ENCODE measurements at places on chromosomes 1 and 21. TPM values are rescaled to one million over a fixed set of nuclear protein-coding genes. Genes with fewer than 3 reads are reported as not detected.

- no peaks in the 10 kb centered on the region for H3K36me3 ChIP-seq
- peak overlapping the region; percentile 21 for H3K4me3 ChIP-seq
- DNase-seq = peak; percentile 91
Measured at GRCh38 chr1:203556047-203556851, 62.3 kb downstream of the OPTC start.

DNA sequence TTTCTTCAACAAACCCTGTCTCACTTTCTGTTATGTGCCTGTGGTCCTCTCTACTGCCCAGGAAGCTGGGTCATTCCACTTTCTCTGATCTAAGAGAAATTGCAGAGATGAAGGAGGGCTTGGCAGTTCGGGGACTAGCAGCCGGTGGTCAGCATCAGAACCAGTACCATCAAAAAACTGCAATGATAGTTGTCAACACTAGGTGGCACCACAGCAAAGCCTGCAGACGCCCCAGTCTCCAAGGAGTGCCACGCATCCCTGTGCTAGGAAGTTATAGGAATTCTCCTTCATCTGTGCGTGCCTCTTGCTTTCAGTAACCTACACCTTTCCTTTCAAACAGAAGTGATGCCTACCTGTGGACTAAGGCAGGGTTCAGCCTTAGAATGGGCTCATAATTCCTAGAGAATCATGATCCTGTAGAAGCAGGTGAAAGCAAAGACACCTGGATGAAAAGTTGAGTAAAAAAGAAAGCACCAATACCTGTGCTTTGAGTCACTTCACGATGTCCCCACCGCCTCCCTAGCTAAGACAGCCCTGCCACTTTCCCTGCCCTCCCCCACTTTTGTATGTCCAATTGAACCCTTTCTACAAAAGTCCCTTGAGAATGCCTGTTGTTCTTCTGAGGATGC is 129.2 kb downstream of the ADAMTS1 start:
- DNase-seq = no peak
- H3K4me1 ChIP-seq = no peaks in the 10 kb centered on the region
- no peaks in the 10 kb centered on the region for H3K27me3 ChIP-seq
- no peaks in the 10 kb centered on the region for H3K36me3 ChIP-seq

- H3K27ac ChIP-seq = peak overlapping the region; percentile 86
- peaks cover 50% of the 10 kb centered on the region for H3K4me1 ChIP-seq
- no peak overlapping the region for H3K4me3 ChIP-seq
- no peaks in the 10 kb centered on the region for H3K27me3 ChIP-seq
Measured at GRCh38 chr1:25568090-25568833, 24.9 kb downstream of the LDLRAP1 start.

DNA sequence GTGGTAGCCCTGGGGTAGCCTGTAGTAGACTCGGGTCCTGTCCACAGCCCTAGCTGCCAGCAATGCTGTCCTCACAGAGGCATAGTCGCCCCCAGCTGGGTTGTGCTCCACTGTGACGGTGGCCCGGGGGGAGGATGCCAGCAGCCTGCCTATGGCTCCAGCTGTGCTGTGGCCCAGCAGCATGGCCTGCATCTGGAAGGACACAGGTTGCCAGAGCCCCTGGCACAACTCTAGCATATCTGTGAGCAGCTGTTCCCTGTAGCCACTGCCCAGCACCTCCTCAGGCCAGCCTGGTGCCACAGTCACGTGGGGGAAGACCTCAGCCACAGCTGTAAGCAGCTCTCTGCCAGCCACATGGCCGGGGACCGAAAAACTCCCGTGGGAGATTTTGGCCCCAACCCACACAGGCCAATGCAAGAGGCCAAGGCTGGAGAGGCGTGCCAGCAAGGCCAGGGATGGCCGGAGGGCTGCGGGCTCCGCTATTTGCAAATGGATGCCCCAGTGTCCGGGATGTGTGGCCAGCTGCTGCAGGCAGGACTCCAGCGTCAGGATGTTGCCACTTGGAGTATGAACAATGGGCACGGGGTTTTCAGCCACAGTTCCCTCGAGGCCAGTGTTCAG is 13.9 kb downstream of the FAM151A start:
- H3K27me3 ChIP-seq = no peaks in the 10 kb centered on the region
- H3K27ac ChIP-seq = no peak overlapping the region
- no peaks in the 10 kb centered on the region for H3K4me1 ChIP-seq
- no peak overlapping the region for H3K4me3 ChIP-seq
- peak; percentile 52 for DNase-seq
- peaks cover 19% of the 10 kb centered on the region for H3K36me3 ChIP-seq

DNA sequence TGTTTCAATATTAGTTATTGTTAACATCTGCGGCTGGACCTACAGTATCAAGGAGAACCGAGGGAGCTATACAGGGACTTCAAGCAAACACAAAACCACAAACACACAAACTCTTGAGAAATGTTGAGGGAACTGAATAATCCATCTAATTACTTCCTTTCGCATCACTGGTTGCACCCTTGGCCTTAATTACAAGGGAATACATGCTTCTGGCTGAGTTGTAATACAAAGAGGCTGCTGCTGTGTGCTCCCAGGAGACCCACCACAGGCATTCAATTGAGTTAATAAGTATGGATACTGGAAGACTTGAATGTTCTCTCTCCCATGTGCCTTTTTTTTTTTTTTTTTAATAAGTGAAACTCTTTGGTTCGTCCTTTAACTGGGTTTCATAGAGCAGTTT is 16.8 kb upstream of the SMYD2 start:
- H3K4me1 ChIP-seq = no peaks in the 10 kb centered on the region
- H3K27me3 ChIP-seq = no peaks in the 10 kb centered on the region

DNA sequence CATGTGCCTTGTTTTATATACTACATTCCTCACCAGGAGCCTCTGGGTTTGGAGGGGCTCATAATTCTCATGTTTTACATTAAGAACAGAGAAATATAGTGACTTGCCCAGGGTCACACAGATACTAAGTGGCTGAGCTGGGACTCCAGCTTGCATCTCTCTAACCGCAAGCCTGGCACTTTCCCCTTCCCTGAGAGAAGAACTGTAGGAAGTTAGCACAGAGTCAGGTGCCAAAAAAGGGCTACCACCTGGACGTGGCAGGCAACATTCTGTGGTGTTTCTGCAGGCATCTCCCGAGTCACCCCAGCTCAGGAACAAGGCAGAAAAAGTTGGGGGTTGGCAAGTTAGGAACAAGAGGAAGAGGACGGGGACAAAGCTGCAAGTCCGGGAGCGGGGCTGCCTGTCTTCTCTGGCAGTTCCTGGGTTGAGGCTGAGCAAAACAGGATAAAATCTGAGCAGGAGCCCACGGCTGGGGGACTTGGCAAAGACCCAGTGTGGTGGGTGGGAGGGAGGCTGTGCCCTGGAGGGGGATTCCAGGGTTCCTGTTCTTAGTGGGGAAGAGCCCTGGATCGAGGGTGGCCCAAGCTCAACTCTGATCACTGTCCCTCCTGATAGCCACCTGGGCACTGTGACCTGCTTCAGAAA is 9.8 kb downstream of the PLA2G5 start:
- no peak overlapping the region for H3K27ac ChIP-seq
- no peaks in the 10 kb centered on the region for H3K36me3 ChIP-seq
- no peaks in the 10 kb centered on the region for H3K4me1 ChIP-seq
- peak; percentile 50 for DNase-seq

DNA sequence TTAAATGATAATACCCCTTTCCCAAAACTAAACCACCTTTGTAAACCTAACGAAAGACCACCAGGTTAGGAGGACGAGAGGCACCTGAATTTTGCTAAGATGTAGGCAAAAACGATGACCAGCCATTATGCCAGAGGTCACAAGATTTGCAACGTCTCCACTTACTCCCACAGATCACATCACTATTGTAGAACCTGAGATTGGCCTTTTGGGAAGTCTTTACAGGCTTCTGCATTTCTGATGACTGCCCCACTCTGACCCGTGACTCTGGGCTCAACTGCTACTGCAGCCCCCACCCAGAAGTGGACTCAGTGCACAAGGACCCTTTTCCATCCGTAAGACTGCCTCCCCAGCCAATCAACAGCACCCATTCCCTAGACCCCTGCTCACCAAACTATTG is 36.4 kb upstream of the COL6A2 start:
- H3K4me1 ChIP-seq = no peaks in the 10 kb centered on the region
- no peaks in the 10 kb centered on the region for H3K36me3 ChIP-seq

DNA sequence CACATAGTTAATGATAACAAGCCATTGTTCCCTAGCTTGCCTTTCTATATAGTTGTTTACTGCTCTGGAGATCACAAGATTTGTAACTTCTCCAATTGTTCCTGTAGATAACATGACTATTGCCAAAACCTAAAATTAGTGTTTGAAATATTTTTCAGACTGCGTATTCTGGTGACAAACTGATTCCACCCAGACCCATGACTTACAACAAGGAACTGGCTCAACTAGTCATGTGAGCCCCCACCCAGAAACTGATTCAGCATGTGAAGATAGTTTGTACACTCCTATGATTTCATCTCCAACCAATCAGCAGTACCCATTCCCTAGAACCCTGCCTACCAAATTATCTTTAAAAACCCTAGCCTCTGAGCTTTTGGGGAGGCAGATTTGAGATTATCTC is 131.4 kb upstream of the BCL9 start:
- no peaks in the 10 kb centered on the region for H3K27me3 ChIP-seq
- H3K27ac ChIP-seq = no peak overlapping the region
- no peaks in the 10 kb centered on the region for H3K36me3 ChIP-seq
- no peak for DNase-seq
- H3K4me3 ChIP-seq = no peak overlapping the region

GRCh38 chr1:204232526-204232925 is 18.7 kb upstream of the GOLT1A start:
- no peak overlapping the region for H3K27ac ChIP-seq
- no peaks in the 10 kb centered on the region for H3K4me1 ChIP-seq
- H3K36me3 ChIP-seq = no peaks in the 10 kb centered on the region
- H3K27me3 ChIP-seq = no peaks in the 10 kb centered on the region
- no peak overlapping the region for H3K4me3 ChIP-seq

DNA sequence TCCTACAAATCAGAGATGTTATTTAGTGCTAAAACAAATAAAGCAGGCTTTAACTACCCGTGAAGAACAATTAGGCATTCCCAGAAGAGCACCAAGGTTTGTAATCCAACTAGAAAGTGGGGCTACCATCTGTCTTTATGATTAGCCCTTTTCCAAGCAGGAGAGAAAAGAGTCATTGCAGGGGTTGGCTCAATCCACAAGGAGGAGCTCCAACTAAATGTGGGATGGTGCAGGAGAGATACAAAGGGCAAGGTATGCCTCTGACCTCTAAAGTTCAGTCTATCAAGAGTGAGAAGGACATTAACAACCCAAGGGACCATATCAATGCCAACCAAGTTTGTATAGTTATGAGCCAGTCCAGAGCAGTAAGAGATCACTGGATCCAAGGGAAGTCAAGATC is 382.7 kb upstream of the DUSP10 start:
- H3K27me3 ChIP-seq = no peaks in the 10 kb centered on the region
- no peaks in the 10 kb centered on the region for H3K36me3 ChIP-seq
- no peak overlapping the region for H3K27ac ChIP-seq

- H3K4me3 ChIP-seq = no peak overlapping the region
- no peak for DNase-seq
- H3K27me3 ChIP-seq = no peaks in the 10 kb centered on the region
- H3K36me3 ChIP-seq = peaks cover 76% of the 10 kb centered on the region
- H3K27ac ChIP-seq = no peak overlapping the region
Measured at GRCh38 chr1:92262516-92262915, 36.3 kb downstream of the GLMN start.

GRCh38 chr1:15336866-15337265 is 72.8 kb upstream of the EFHD2 start:
- no peak overlapping the region for H3K4me3 ChIP-seq
- H3K36me3 ChIP-seq = no peaks in the 10 kb centered on the region
- no peaks in the 10 kb centered on the region for H3K27me3 ChIP-seq

DNA sequence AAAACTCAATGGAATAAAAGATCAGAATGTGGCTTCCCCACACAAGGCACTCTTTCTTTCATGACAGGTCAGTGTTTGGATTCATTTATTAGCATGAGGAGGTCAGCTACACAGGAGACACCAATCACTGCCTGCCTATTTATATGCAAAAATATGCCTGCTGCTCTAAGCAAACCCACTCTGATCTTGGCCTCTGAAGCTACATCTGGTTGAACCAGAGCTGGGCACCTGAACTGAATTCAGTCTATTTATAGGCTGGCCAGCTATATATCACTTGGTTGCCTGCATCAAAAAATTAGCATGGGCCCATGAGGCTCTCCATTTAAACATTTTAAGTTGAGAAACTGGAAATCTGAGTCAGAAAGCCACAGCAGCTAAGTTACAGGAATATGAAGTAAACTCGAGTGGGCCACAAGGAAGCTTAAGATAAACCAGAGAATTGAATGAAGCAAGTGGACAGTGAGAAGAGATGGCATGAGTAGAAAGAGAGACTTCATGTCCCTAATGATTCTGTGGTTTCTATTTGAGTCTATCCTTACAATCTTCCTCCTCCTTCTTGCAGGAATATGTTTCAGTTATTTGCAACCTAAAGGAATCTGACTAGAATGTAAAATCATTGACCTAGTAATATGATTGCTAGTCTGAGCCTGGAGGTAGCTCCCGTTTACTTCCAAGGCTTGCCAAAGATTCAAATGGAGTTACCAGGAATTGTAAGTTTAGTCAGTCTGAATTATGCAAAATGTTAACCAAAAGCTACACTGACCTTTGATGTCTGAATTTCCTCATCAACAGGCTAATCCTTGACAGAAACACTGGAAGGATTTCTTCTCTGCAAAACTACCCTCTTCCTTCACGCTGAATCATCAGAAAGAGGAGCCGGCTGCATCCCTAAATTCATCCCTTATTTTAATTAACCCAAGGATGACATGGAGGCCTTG is 17.7 kb downstream of the DDAH1 start:
- H3K36me3 ChIP-seq = no peaks in the 10 kb centered on the region
- H3K27me3 ChIP-seq = no peaks in the 10 kb centered on the region

DNA sequence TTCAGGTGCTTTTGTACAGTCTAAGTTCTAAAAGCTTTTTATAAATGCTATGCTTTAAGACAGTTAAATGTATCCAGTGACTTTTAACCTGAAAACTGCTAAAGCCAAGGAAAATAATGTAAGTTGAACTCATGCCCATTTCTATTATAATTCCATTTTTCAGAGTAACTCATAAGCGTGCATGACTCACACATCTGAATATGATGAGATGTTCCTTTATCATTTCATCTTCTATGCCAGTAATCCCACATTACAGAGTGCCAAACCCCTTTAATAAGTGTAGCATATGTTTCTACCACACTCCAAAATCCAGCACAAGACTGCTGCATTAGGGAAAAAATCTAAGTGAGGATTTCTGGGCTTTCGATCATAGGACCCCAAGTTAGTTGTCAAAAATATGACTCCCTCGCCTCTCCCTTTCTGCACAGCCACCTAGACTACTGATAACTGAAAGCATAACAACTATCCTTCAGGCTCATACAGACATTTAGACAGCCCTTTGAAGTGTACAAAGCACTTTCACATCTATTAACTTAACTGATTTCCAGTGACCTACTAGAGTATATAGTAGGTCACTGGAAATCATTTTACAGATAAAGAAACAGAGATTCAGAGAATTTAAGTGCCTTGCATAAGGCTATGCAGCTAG is 45.3 kb downstream of the JAK1 start:
- H3K27ac ChIP-seq = no peak overlapping the region
- no peaks in the 10 kb centered on the region for H3K27me3 ChIP-seq
- no peaks in the 10 kb centered on the region for H3K4me1 ChIP-seq
- DNase-seq = no peak
- H3K4me3 ChIP-seq = no peak overlapping the region
- no peaks in the 10 kb centered on the region for H3K36me3 ChIP-seq

GRCh38 chr1:197083474-197083873 is 16.4 kb upstream of the F13B start:
- H3K27me3 ChIP-seq = no peaks in the 10 kb centered on the region
- H3K27ac ChIP-seq = no peak overlapping the region
- no peaks in the 10 kb centered on the region for H3K36me3 ChIP-seq
- H3K4me1 ChIP-seq = no peaks in the 10 kb centered on the region
- H3K4me3 ChIP-seq = no peak overlapping the region

HCRTR1 gene
- not detected for total RNA-seq

TTLL7 gene
- 15.5 TPM for total RNA-seq

NUP210L gene
- not detected for total RNA-seq

CD34 gene
- 23.9 TPM for total RNA-seq

SELP gene
- total RNA-seq = 9.4 TPM

IRF6 gene
- total RNA-seq = 0.28 TPM

SPATA46 gene
- total RNA-seq = not detected

ZCCHC17 gene
- 26.3 TPM for total RNA-seq
